ENCODE measurements at places on chromosomes 7 and 10.

- peak; percentile 67 for DNase-seq
Measured at GRCh38 chr10:60905580-60905979, 38.4 kb downstream of the RHOBTB1 start.

DNA sequence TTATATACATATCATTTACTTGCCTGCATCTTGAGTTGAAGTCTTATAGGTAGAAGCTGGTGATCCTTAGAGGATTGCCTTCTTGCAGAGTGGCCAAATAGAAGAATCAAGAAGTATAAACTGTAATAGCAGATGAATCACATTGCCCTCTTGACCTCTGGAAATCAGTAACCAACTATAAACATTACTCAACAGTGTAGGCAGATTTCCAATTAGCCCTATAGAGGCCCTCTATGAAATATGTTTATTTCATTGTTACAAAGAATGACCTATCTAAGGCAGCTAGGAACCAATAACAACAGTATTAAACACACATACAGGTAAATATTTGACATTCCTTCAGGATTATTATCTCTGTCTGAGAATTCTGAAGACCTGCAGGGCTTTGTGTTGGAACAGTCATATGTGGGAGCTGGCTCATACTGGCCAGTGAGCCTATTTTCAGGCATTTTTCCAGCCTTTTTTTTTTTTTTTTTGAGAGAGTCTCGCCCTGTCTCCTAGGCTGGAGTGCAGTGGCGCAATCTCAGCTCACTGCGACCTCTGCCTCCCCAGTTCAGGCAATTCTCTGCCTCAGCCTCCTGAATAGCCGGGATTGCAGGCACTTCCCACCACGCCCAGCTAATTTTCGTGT lies 7.2 kb upstream of the SRI start:
- no peak for DNase-seq

DNA sequence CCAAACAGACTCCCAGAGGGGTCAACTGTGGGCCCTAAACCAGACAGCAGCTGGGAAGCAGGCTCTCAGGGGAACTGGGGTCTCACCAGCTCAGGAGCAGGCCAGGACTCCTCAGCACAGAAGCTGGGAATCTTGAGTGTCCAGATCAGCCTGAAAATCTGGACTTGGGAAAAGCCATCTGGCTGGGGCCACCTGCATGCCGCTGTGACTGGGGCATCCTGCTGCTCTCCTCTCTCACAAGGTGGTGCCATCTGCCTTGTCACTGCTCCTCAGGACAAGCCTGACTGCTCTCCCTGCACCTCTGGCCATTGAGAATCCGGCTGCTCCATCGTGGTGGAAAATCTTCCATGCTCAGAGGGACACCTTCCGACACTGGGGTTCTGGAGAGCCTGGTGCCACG lies 141.4 kb downstream of the PLPP4 start:
- no peak for DNase-seq

- DNase-seq = peak; percentile 15
Measured at GRCh38 chr7:86708031-86708680, 64.4 kb downstream of the GRM3 start.

DNA sequence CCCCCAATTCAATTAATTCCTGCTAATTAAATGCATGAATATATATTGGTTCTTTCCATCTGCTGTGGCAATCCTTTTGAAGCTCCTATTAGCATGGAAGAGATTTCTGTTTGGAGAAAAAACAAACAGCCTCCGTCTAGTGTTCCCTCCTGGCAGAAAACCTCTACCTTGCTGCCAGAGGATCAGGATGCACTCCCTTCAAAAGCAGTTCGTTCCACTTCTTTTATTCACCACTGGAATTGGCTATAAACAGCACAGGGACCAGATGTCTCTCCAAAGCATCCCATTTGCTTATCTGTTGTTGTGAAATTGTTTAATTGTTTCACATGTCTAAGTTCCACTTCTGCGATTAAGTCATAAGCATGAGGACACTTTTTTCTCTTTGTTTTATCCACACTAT lies 77.8 kb upstream of the PTN start:
- DNase-seq = no peak

GRCh38 chr10:60728056-60728455 lies 50.2 kb upstream of the CDK1 start:
- DNase-seq = no peak

GRCh38 chr10:26448706-26449435 lies 10.7 kb downstream of the APBB1IP start:
- peak; percentile 31 for DNase-seq

DNA sequence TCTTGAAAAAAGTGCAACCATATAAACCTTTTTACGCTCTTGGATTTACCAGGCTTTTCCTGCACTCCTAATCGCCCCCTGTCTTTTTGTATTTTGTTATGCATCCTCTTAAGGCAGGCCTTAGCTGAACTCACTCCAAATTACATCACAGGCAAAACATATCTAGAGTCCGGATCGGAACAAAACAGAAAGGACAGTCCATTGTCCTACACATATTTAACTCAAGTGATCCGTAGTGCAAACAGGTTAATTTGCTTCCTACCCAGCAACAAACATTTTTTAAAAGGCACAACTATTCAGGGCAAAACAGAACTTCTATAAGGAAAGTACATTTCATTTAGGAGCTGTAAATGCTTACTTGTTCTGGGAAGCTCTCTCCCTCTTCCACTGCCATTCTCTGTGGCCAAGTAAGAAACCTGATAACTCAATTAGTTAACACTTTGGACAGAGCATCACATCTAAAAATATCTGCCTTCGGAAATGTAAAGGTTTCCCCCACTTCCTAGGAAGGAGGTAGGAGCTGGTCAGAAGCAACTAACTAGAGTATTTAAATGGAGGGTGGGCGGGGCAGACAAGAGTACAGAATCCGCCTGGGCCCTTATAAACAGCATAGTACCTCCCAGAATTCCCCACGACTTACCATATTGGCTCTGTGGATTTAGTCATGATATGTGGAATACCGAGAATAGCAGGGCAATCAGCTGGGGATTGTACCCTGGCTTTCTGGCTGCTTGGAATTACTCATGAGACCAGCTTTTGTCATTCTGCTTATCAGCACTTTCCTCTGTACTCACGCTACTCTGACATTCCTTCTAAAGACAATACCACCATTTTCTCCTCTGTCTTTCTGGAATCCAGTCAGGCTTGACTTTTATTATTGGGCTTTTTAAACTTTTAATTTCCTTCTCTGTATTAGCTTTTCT lies 89.5 kb downstream of the ANK3 start:
- no peak for DNase-seq

DNA sequence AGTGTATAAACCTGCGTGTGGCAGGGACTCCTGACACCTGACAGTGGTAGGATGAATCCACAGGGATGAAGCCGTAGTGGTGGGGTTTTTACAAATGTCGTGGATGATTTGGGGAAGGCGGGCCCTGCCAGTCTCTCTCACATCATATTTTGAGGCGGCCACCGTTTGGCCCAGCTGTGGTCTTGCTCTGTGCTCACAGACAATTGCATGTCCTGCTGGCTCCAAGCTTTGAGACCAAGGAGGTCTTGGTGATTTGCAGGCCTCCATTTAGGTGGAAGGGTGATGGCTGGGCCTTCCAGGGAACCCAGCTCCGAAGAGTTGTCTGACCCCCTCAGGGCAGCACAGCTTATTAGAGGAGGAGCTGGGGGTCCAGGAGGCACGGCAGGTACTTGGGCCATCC lies 151.1 kb upstream of the SHH start:
- DNase-seq = no peak

GRCh38 chr10:33334805-33335550 lies 511 bp upstream of the NRP1 start:
- DNase-seq = peak; percentile 94

All from femur (tissue), 1 donor.